ENCODE measurements at places on chromosomes 3 and 15.

GRCh38 chr15:88512078-88512477 is 34.4 kb downstream of the DET1 start:
- H3K27ac ChIP-seq = no peak overlapping the region
- H3K36me3 ChIP-seq = peaks cover 5% of the 10 kb centered on the region
- H3K27me3 ChIP-seq = no peaks in the 10 kb centered on the region
- H3K4me1 ChIP-seq = no peaks in the 10 kb centered on the region
- no peak for DNase-seq

- no peaks in the 10 kb centered on the region for H3K36me3 ChIP-seq
- H3K27ac ChIP-seq = no peak overlapping the region
- DNase-seq = no peak
- H3K27me3 ChIP-seq = peaks cover 11% of the 10 kb centered on the region
Measured at GRCh38 chr15:60869851-60870250, 359.3 kb downstream of the RORA start.

DNA sequence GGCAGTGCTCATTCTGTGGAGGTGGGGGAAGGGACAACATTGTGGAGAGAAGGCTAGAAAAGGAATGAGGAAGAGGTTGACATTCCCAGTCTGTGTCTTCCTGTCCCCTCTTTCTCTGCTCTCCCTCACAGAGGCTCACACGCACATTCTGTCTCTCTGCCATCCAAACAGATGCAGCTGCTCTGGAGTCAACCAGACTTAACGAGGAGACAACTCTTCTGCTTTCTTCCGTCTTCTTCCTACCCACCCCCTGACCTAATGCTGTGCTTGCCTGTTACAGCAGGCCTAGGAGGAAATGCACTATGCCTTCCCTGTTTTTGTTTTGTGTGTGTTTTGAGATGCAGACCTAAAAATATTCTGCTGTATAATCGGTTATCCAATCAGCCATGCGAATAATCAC is 121.9 kb downstream of the CACNA1D start:
- no peaks in the 10 kb centered on the region for H3K4me1 ChIP-seq
- DNase-seq = no peak
- H3K27ac ChIP-seq = no peak overlapping the region
- H3K36me3 ChIP-seq = no peaks in the 10 kb centered on the region

DNA sequence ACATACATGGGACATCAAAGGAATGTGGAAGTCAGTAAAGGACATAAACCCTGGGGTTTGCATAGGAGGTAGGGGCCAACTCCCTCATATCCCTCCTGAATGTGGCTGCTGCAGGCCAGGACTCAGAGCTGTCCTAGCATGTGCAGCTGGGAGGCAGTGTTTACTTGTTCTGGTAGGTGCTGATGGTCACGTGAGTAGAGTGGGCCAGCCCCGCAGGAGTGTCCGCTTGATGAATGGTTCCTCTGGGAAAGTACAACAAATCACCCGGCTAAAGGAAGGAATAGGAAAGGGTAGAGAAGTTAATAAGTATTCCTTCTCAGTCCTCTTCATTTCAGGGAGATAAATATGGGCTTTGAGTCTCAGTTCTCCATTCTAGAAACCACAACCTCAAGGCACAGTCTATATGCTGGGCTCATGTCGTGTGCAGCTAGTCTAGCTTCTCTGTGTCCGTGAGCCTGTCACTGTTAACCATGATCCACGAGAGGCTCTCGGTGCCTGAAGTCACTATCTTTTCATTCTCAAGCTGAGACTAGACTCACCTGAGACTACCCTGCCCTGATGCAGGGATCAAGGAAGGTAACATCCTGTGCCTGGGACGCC is 17.9 kb downstream of the RIOX2 start:
- H3K27me3 ChIP-seq = no peaks in the 10 kb centered on the region
- no peak overlapping the region for H3K4me3 ChIP-seq
- H3K27ac ChIP-seq = no peak overlapping the region
- peaks cover 10% of the 10 kb centered on the region for H3K4me1 ChIP-seq
- H3K36me3 ChIP-seq = peaks cover 67% of the 10 kb centered on the region

- no peak overlapping the region for H3K27ac ChIP-seq
- no peaks in the 10 kb centered on the region for H3K4me1 ChIP-seq
- H3K36me3 ChIP-seq = no peaks in the 10 kb centered on the region
- no peak overlapping the region for H3K4me3 ChIP-seq
Measured at GRCh38 chr15:27769652-27770051, 329.5 kb downstream of the OCA2 start.

DNA sequence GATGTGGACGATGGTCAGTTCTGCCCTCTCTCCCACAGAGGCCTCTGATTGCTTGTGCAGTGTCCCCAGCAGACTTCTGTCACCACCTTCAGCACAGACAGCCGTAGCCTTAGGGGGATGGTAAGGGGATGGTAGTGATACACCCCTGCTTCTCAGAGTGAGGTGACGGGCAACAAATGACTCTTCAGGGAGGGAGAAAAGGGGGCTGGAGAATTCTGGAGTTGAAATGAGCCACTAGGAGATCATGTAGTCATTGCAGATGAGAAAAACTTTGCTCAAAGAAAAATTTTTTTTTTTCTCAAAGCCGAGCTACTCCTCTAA is 29.6 kb upstream of the TIMP4 start:
- H3K36me3 ChIP-seq = no peaks in the 10 kb centered on the region
- H3K4me3 ChIP-seq = no peak overlapping the region
- peaks cover 20% of the 10 kb centered on the region for H3K4me1 ChIP-seq

DNA sequence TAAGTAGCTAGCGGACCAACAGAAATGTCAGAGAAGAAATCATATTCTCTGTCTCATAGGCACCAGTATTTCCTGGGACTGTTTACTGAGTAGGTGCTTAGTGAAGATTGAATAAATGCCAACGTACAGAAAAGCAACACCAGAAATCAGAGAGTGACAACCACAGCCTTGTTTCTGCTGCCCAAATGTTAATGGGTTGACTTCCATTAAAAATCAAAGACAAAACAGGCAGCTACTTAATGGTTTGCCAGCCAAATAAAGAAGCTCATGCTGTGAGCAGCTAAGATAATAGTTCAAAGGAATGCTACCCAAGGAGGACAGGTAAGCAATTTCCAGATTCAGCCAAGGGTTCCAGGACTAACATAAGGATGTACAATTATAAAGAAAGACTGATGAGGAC is 270.7 kb downstream of the THSD4 start:
- H3K27me3 ChIP-seq = peaks cover 34% of the 10 kb centered on the region
- H3K4me1 ChIP-seq = no peaks in the 10 kb centered on the region
- DNase-seq = no peak
- H3K27ac ChIP-seq = no peak overlapping the region

DNA sequence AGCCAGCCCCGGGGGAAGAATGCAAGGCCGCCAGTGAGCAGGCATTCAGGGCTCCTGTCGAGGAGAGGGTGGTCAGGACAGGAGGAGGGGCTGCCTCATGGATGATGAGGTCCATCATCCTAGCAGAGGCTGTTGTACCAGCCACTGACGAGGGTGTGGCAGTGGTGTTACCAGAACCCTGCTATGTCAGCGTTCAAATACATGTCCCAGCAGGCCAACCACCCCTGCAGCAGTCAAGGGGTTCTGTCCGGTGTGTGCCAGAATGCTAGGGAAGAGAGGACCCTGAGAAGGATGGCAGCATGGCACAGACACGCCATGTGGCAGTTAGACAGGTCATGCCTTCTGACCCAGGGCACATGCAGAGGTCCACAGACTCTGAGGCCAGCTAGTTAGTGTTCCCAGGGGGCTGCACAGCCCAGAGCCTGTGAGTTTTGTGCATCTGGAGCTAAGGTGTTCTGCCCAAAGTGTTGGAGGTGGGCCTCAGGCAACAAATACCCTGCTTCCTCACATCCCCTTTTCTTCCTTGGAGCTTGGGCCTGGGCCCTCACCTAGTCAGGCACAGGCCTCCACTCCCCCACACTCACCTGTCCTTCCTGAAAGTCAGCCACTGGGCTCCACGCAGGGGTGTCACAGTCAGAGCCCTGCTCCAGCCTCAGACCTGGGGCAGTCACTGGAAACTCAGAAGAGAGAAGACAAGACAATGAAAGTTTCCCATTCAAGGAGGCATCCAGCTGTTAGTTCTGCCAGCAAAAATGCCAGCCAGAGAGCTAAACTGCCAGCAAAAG is 7.8 kb downstream of the PAK6 start:
- peaks cover 16% of the 10 kb centered on the region for H3K27me3 ChIP-seq
- DNase-seq = no peak
- no peaks in the 10 kb centered on the region for H3K36me3 ChIP-seq
- H3K27ac ChIP-seq = no peak overlapping the region
- H3K4me3 ChIP-seq = no peak overlapping the region

DNA sequence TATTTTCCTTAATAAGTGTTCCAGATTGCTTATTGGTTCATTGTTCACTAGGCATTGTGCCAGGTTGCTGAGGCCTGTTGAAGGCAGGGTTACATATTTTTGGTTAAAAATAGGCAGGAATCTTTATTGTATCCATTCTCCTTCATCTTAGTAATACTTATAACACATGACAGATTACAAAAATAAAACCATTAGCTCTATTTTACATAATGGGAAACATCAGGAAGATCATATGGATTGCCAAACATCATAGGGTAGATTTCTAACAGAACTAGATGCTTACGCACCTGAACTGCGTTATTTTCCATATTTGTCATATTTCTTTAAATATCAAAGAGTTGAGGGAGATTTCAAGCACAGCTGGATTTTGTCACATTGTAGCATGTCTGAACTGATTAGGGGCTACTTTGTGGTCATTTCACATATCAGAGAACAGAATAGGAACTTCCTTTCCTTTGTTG is 462.9 kb upstream of the SGO1 start:
- H3K27me3 ChIP-seq = no peaks in the 10 kb centered on the region
- no peak overlapping the region for H3K4me3 ChIP-seq
- H3K36me3 ChIP-seq = no peaks in the 10 kb centered on the region
- DNase-seq = no peak
- H3K4me1 ChIP-seq = no peaks in the 10 kb centered on the region
- no peak overlapping the region for H3K27ac ChIP-seq

- H3K4me1 ChIP-seq = peaks cover 5% of the 10 kb centered on the region
- H3K4me3 ChIP-seq = peak overlapping the region; percentile 5
- no peak for DNase-seq
- no peak overlapping the region for H3K27ac ChIP-seq
Measured at GRCh38 chr15:35019404-35020327, 31.6 kb upstream of the ZNF770 start.

DNA sequence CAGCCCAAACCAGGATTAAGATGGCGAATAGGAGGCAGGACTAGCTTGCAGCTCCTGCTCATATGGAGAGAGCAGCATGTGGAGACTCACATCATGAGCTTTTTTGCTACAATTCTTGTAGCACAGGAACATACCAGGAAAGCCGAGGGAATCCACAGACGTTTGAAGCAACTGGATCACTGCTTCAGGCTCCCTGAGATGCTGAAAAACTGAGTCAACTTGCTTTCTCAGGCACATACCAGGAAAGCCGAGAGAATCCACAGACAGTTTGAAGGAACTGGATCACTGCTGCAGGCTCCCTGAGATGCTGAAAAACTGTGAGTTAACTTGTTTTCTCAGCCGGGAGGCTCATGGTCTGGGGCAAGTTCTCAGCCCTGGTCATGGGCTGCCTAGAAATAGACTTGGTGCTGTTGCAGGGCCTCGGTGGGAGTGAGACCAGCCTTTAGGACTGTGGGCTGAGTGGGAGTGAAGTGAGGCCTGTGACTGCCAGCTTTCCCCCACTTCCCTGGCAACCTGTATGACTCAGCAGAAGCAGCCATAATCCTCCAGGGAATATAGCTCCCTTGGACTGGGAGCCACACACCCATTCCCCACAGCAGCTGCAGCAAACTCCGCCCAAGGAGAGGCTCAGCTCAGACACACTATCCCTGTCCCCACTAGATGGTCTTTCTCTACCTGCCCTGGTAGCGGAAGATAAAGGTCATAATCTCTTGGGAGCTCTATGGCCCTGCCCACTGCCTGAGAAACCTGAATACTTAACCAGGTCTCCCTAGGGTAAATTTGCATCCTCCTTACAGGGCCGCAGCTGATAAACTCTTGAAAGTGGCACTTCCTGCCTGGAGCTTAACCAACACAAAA is 51.9 kb upstream of the PFN2 start:
- no peaks in the 10 kb centered on the region for H3K4me1 ChIP-seq
- no peak for DNase-seq
- H3K27me3 ChIP-seq = peaks cover 10% of the 10 kb centered on the region

- no peaks in the 10 kb centered on the region for H3K36me3 ChIP-seq
- no peak overlapping the region for H3K4me3 ChIP-seq
- H3K27me3 ChIP-seq = peaks cover 12% of the 10 kb centered on the region
- H3K4me1 ChIP-seq = no peaks in the 10 kb centered on the region
Measured at GRCh38 chr3:12356175-12356574, 67.3 kb downstream of the PPARG start.

DNA sequence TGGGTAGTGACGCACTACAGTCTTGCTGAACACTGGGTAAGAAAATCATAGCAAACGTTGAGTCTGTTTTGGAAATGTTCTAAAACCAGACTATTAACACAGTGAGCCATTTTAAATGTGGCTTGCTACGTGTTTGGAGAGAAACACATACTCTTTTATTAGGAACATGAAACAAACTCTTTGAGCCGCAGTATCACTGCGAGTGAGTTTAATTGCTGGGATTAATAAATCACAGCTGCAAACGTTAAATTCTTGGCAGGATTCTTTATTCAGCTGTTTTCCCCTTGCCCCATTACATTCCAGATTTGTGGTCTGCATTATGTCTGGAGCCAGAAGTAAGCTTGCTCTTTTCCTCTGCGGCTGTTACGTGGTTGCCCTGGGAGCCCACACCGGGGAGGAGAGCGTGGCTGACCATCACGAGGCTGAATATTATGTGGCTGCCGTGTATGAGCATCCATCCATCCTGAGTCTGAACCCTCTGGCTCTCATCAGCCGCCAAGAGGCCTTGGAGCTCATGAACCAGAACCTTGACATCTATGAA is 33.6 kb downstream of the BTD start:
- no peaks in the 10 kb centered on the region for H3K36me3 ChIP-seq
- DNase-seq = no peak

DNA sequence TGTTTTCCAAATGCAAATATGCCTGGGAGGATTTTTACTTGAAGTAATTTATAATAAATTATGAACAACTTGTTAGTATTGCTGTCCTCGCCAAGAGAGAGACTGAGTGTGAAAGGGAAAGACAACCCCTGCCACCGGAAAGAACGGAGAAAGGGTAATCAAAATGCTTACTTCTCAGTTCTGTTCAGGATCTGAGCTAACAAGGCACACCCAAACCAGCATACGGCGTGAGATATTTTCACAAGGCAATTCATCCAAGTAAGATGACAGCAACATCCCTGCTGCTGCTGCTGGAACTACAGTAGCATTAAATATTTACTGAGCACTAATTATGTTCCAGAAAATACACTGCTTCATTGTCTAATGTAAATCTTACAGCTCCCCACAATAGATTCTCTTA is 96.1 kb downstream of the KBTBD8 start:
- no peaks in the 10 kb centered on the region for H3K4me1 ChIP-seq
- no peaks in the 10 kb centered on the region for H3K36me3 ChIP-seq

DNA sequence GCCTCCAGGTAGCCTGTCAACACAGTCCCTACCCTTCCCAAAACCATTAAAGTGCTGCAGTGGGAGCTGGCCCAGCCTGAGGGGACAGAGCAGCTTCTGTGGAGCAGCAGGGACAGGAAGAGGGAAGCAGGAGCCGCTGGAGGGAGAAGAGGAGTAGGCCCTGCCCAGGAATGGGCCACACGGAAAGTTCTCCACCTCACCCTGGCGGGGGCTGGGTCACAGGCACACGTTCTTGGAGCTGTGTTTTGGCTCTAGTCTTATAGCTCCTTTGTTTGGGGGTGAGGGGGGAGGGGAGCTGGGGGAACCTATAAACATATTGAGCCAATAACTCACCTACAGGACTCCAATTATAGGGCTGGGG is 508.6 kb downstream of the SHQ1 start:
- no peaks in the 10 kb centered on the region for H3K36me3 ChIP-seq
- H3K27me3 ChIP-seq = no peaks in the 10 kb centered on the region
- H3K4me3 ChIP-seq = no peak overlapping the region
- peaks cover 28% of the 10 kb centered on the region for H3K4me1 ChIP-seq
- no peak overlapping the region for H3K27ac ChIP-seq

- H3K36me3 ChIP-seq = no peaks in the 10 kb centered on the region
- no peak overlapping the region for H3K4me3 ChIP-seq
- no peaks in the 10 kb centered on the region for H3K27me3 ChIP-seq
- H3K4me1 ChIP-seq = no peaks in the 10 kb centered on the region
- H3K27ac ChIP-seq = no peak overlapping the region
Measured at GRCh38 chr3:145492456-145492855, 668.5 kb downstream of the PLOD2 start.
